ENCODE measurements at places on chromosomes 4 and X. TPM values are rescaled to one million over a fixed set of nuclear protein-coding genes. Genes with fewer than 3 reads are reported as not detected.

The PFKFB1 gene
- total RNA-seq, result 0.17 TPM

The SLC25A53 gene
- total RNA-seq, result 4.0 TPM

The RBM46 gene
- 0.96 TPM for total RNA-seq

The TMEM192 gene
- total RNA-seq, result 25.5 TPM

The LRAT gene
- total RNA-seq, result 25.4 TPM

The TBC1D19 gene
- 34.0 TPM for total RNA-seq

The MAGEB17 gene
- total RNA-seq, result not detected

The RHOXF2B gene
- total RNA-seq, result not detected

The MAGIX gene
- total RNA-seq, result 1.5 TPM

The KLHL5 gene
- 39.1 TPM for total RNA-seq

The CACNA1F gene
- total RNA-seq, result under 0.01 TPM

The MAGEA8 gene
- total RNA-seq, result not detected

The FREM3 gene
- total RNA-seq, result not detected
